ENCODE measurements at places on chromosomes 6 and 20.

- DNase-seq: no peak
These were observed 28.2 kb upstream of the FUCA2 start for GRCh38 chr6:143539734-143540133.

- no peak for DNase-seq
These were observed 14.7 kb upstream of the CDKN1A start for GRCh38 chr6:36663504-36664446.

- no peak for DNase-seq
These were observed 1.6 kb downstream of the REM1 start for GRCh38 chr20:31476643-31477215.

- no peak for DNase-seq
These were observed 68.7 kb downstream of the PHACTR2 start for GRCh38 chr6:143746202-143747119.

DNA sequence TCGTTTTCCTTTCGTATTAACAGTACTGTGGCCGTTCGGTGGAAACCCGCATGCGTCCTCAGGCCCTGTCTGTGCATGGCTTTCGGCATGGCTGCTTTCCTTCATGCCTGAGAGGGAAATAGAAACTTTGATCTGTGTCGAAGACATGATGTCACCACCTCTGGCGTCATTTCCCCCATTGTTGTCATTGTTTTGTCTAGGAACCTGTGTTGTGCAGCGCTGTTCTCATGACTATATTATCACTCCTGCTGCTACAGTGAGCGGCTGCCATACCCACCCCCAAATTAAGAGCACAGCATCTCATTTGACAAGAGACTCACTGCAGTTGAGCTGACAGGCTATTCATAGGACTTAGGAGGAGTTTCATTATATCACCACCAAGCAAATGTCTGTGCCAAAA, 172.3 kb downstream of the TMEM242 start:
- no peak for DNase-seq

DNA sequence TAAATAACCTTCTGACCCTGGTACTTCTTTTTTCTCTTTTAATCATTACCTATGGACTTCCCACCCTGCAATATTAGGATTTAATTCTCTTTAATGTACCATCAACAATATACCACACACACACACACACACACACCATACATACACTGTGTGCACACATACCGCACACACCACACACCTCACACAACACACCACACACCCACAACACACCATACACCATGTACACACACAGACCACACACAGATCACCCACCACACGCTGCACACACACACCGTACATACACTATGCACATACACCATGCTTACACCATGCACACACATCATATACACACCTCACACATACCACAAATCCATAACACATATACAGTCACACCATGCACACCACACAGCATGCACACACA, 57.4 kb upstream of the MAP3K4 start:
- no peak for DNase-seq

DNA sequence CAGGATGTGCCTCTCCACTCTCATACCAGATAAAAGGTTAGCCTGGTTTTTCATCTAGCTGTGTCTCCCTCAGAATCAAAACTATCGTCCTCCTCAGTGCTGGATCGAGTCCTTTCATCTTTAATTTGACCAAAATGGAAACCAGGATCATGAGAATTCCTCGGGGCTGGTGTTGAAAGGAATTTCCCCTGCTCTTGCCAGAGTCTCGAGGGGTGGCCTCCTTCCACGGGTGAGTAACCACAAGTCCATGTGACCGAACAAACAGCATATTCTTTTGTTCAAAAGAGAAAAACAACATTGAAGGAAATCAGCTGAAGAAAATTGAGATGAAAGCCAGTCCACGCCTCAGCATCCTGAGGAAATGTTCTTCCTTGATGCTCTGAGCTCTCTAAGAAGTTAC, 165.9 kb upstream of the CDYL start:
- no peak for DNase-seq

DNA sequence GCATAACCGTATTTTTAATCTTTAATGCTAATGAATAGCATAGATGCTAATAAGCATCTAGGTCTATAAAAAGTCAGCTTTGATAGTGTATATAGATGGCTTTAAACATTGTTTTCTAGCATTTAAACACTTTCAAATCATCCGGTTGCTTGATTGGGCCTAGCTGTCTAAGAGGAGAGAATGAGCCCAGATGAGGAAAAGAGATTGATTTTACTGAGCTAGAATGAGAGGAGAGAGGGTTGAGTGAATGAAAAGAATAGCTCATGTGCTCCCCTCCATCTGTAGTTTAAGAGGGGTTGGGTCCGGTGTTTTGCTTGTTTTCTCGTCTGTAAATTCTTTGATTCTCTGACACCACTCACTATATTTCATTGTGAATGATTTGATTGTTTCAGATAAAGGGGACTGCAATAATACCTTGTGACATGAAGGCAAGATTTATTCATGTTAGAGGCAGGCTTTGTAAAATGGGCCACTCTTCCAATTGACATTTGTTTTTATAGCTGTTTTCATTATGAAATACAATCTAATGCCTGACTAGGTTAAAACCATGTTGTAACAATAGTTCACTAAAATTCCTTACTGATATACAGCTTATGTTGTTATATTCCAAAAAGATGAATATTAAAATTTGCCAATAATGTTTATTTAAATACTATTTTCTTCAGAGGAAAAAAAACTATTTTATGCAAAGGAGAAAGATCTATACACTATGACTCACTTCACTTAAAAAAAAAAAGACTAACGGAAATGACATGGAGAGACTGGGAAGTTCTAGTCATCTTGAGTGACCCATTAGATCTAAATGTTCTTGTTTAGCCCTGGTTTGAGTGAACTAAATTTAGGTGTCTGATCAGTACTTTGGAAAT, 3.2 kb downstream of the PTPN1 start:
- no peak for DNase-seq

GRCh38 chr6:93713974-93714373, 294.6 kb upstream of the EPHA7 start:
- DNase-seq: no peak

DNA sequence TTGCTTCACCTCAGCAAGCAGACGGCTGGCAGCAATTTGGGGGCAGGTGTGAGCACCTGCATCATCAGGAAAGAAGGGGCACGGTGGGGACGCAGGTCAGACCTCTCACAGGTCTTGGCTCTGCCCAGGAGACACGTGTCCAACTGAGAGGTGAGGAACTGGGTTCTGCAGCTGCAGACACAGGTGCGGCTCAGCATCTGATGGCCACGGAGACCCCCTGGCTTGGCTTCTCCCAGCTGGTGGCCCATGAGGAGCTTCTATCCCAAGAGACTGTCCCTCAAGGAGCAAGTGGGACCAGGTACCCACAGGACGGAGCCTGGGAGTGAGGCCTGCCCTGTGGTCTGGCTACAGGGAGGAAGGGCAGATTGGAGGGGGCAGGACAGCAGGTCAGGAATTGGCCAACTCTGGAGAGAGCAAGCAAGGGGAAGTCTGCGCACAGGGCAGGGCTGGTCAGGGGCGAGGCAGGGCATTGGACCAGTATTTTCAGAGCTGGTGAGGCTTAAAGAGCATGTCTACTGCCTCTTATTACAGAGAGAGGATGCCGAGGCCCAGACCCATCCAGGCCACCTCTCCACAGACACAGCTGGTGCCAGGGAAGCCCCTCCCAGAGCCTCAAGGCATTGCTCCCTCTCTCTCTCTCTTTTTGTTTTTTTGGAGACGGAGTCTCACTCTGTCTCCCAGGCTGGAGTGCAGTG, 4.2 kb downstream of the STMN3 start:
- no peak for DNase-seq

- no peak for DNase-seq
These were observed 57.5 kb downstream of the RIN2 start for GRCh38 chr20:19815553-19815991.

DNA sequence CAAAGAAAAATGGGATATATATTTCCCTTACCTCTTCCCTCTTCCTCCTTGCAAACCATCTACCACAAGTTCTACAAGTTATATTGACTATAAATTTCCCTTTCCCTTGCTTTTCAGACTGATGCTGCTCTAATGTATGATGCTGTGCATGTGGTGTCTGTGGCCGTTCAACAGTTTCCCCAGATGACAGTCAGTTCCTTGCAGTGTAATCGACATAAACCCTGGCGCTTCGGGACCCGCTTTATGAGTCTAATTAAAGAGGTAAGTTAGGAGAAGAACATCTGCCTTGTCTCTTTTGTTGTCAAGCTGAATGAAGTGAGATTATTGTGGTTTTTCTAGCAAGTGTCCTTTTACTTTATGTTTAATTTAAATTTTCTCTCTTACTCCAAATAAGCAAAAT, 406.0 kb downstream of the GRIK2 start:
- DNase-seq: no peak

- DNase-seq: no peak
These were observed 52.9 kb upstream of the GPR31 start for GRCh38 chr6:167210375-167211294.

- no peak for DNase-seq
These were observed 599.5 kb upstream of the NRSN1 start for GRCh38 chr6:23526526-23526925.

GRCh38 chr6:54255886-54256285, 52.4 kb upstream of the TINAG start:
- no peak for DNase-seq

DNA sequence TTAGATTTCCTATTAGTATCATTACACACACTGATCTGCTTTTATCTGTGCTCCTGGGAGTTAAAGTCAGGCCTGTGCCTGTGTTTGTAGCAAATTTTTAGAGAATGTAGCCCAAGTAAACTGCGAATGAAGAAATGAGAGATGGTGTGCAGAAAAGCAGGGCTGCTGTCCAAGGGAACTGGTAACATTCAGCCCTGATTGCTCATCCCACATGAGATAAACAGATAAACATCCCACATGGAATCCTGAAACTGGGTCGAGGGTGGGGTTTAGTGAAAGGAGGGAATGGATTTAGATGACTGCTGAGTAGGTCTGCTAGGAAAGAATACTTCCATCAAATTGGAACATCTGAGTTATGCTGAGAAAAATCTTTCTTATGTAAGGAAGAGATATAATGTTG, 69.1 kb downstream of the GRIK2 start:
- no peak for DNase-seq

DNA sequence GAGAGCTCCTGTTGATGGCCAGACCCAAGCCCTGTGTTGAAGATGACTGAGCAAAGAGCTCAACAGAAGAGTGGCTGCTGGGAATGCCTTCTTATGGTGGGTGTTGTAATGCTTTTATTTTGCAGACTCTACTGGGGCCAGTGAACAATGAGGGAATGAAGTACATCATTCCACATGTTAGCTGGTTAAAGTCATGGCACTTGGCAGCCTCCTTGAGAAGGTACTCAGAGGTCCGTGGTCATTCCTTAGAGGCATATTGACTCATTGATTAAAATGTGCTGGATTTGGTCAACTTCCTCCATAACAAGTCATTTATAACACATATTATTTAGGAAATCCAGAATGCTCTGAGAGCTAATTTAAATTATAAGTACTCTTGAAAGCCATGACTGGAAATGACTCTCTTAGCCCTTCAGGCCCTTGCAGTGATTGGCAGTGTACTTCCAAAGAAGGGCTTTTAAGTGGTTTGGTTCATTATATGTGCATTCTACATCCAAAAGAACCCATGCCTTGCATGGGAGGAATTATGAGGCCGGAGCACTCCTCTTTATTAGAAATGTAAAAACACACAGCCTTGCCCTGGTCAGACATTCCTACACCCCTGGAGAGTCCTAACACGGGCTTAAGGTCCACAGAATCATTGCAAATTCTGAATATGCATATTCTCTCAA, 976.9 kb downstream of the KIF16B start:
- no peak for DNase-seq

DNA sequence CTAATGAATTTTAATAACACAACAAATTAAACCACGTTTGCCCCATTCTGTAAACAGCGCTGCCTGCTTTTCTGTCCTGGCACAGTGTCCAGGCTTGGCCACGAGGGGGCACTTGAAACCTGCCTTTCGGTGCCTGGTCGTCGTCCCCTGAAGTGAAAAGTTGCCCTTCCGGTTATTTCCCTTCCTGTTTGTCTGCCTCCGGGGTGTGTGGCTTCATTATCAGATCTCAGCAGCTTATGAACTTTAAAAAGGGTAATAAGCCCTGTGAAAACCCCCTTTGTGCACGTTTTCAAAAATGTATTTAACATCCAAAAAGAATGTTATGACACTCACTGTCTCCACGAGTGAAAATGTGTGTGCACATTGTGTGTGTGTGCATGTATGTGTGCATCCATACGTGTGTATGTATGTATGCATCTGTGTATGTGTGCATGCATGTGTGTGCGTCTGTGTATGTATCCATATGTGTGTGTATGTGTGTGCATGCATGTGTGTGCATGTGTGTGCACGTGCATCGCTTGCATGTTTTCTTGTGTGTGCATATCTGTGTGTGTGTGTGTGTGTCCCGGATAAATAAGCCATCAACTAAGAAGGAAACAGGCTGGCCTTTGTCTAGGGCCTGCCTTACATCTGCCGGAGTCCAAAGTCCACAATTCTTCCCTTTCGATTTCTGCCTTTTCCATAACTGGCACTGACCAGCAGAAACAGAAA, 358.4 kb downstream of the THBS2 start:
- DNase-seq: peak; percentile 86

- DNase-seq: no peak
These were observed 420.6 kb downstream of the COL12A1 start for GRCh38 chr6:74785236-74785635.

- DNase-seq: peak; percentile 10
These were observed 25.9 kb upstream of the ATXN1 start for GRCh38 chr6:16787128-16787682.

DNA sequence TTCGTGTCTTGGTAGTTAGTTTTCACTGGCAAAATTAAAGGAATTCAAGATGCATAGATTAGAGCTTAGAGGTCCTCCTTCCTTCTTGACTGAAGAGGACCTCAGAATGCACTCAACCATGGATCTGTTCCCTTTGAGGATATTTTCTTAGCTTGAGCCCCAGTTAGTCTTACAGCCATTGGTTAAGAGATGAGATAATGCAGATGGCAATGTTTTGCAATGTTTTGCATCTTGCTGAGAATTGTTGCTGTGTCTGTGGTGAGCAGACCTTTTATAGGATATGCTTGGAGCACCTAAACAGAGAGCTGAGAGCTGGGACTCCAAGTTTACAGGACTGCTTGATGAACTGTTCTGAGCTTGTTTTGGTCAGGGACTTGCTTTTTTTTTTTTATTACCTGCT, 107.5 kb downstream of the TMEM170B start:
- DNase-seq: no peak

DNA sequence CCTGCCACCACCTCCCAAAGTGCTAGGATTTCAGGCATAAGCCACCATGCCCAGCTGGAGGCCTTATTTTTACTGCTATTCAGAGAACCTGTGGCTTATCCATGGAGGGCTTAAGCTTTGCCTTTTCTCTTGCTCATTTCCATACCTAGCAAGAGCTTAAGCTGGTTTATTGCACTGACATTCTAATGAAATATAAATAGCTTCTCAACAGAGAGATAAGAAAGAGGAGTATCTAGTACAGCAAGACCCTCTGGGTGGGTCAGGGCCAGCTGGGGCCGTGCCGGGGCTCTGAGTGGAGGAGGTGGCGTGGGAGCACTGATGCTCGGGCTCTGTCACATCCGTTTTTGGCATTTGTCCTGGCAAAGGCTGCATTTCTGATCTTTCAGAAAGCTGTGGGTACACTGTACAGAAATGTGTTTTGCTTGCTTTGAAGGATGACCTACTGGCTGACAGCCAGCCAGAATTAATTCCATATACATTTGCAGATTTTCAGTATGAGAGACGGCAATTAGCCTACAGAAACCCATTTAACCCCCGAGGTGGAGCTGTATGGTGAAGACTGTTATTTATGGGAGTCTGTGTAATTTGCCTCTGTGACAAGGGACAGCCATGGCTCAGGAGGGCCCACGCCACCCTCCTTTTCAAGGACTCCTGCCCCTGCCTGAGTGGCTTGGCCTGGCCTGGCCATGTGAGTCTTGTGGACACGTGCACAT, 181.6 kb upstream of the AKAP12 start:
- DNase-seq: no peak
